Lung (tissue), 17 donors: ENCODE measurements at places on chromosomes 5 and 9.

- no peak for DNase-seq
Measured at GRCh38 chr5:105882956-105883481, 1787.7 kb downstream of the EFNA5 start.

DNA sequence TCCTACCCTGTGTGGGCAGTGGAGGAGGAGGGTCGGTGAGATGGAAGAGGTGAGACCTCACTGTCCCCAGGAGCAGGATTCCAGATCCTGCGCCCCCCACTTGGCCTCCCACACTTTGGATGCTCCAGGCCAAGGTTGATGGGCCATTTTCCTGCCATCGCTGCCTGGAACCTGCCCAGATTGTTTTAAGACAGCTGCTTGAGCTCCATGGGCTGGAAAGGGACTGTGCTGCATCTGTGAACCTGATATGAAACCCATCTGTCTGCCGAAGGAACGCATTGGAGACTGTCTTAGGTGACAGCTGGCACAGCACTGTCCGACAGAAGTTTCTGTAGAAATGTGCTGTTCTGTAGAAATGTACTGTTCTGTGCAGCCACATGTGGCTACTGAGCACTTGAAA is 72.7 kb upstream of the SLC25A48 start:
- DNase-seq: no peak

- no peak for DNase-seq
Measured at GRCh38 chr9:118108971-118109370, 404.8 kb downstream of the TLR4 start.

DNA sequence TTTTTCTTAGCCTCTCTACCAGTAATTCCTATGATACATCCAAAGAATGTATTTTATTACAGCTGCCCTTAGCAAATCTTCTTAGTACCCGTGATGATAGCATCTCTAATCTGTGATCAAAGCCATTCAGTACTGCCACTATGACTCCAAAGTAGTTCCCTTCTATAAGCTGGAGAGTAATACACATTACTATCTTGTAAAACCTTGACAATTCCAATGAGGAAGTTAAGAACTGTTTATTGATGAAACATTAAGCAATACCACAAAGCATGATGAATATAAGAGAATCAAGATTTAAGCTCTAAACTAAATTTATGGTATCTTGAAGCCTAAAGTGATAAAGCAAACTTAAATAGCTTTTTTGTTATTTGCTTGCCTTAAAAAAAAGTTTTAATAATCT is 86.1 kb downstream of the SMIM23 start:
- no peak for DNase-seq

DNA sequence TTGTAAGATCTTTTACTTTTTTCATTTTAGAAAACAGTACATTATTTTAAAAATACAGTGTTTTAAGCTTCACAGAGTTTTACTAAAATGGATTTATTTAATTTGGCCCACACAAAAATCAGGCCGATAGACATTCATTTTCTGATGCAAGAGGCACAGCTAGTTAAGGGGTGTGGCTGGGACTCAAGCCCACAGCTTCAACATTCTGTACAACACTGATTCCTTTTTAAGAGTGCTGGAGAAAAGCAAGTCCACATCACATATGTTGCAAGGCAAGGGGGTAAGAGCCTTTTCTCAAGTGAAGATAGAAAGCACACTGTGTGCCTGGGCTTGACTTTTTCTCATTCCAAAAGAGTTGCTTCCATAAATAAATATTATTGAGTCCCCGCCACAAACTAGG is 195.9 kb downstream of the RFK start:
- peak; percentile 29 for DNase-seq

DNA sequence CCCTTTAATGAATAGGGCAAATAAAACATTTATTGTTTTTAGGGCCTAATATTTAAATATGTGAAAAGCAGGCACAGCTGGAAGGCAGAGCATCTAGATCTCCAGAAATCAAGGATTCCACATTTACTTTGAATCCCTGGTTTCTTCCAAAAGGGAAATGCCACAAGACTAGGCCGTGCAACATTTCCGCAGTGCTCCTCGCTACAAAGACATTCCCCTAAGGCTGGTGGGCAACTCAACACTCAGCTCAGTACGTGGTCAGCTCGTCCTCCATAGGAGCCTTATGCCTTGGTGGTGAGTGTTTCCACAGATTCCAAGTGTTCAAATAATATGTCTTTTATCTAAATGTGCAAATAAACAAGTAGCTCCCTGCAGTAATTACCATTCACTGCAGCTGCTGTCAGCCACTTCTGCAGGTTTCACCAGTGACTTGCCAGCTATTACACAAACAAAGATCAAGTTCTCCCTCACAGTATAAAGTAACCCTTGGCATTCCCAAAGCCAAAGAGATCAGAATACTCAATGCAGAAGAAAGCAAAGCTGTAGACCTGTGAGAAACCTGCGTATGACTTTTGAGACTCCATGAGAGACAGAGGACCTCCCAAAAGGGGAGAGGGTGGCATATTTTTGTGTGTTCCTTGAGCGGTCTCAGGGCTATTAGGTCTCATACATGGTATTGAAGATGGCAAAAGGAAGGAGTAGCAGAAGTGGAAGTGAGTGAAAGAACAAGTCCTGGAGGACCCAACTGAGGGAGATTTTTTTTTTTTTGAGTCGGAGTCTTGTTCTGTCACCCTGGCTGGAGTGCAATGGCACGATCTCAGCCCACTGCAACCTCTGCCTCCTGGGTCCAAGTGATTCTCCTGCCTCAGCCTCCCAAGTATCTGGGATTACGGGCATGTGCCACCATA is 38.0 kb upstream of the TENT2 start:
- DNase-seq: peak; percentile 24

- DNase-seq: peak; percentile 90
Measured at GRCh38 chr5:149381986-149382338, 2.9 kb upstream of the IL17B start.

DNA sequence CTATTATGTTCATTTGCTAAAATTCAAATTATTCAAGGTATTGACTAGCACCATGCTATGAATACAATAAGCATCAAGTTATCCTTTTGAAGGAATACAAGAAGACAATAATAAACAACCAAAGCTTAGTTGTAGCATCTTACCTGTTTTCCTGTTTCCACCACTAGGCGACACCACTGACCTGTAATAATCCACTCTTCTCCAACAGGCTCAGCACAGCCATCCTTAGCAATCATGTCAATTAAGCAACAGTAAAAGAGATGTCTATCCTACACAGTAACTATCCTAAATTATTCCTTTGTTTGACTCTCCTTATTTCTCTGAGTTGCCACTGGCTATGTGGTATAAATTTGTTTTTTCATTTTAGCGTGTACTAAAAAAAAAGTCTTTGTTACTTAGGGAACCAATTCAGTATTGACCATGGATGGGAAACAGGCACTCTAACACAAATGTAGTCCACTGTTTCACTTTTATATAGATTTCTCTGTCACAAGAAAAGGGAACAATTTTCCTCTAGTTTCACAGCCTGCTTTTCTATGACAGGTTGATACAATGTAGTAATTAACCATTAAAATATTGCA is 46.2 kb downstream of the PCA3 start:
- peak; percentile 55 for DNase-seq

DNA sequence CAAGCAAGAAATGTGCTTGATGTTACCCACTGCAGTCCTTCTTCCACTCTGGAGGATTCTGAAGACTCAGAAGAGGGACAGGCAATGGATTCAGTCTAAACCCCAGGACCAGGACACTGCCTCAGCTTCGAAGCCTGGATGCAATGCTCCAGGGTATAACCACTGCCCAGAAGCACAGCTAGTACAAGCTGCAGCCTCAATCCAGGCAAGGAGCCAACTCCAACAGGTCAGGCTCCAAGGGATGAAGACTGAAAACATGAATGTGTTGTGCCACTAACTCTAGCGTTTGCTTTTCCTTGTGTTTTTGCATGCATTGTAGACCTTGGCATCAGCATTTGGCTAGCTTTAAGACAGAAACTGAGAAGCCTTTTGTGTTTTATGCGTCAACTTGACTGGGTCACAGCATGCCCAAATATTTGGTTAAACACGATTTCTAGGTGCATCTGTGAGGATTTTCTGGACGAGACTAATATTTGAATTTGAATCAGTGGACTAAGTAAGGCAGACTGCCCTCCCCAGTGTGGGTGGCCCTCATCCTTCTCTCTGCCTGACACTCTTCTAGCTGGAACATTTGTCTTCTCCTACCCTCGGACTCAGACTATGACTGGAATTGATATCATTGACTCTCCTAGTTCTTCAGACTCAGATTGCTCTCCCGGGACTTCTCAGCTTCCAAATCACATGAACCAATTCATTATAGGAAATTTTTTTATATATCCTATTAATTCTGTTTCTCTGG is 20.5 kb upstream of the GPX3 start:
- DNase-seq: peak; percentile 71

- peak; percentile 61 for DNase-seq
Measured at GRCh38 chr5:142143878-142144277, 35.3 kb downstream of the NDFIP1 start.

DNA sequence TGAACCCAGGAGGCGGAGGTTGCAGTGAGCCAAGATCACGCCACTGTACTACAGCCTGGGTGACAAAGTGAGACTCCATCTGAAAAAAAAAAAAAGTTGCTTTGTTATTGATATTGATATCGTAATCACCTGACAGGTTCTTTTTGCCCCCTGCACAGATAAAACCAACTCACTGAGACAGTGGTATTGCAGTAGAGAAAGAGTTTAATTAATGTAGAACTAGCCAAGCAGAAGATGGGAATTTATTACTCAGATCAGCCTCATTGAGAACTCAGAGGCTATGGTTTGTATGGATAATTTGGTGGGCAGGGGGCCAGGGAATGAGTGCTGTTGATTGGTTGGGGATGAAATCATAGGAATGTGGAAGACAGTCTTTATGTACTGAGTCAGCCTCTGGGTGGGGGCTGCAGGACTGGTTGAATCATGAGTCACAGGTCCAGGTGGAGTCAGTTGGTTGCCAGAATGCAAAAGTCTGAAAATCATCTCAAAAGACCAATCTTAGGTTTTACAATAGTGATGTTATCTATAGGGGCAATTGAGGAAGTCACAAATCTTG is 35.8 kb upstream of the MEGF10 start:
- DNase-seq: no peak

- DNase-seq: peak; percentile 49
Measured at GRCh38 chr9:134698587-134699342, 57.2 kb downstream of the COL5A1 start.

DNA sequence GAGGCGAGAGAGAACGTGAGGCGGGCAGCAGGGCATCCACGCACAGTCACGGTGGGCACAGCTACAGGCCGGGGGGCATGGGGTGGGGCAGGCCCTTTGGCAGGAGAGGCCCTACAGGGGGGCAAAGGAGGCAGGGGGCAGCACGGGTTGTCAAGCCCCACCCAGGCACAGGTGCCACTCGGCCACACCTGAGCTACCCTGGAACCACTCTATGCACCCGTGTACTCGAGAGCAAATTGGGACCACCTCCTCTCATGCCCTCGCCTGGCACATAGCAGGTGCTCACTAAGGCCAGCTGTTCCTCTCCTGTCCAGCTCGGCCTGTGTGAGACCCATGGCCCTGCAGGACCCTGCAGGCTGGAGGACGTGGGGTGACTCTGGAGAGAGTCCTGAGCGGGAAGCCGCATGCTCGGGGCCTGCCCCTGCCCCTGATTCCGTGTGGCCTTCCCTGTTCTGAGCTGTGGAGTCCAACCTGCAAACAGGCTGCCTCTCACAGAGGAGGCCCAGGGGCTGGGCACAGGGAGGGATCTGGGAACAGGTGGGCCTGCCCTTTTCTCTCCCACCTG is 31.4 kb upstream of the SARDH start:
- DNase-seq: no peak

- DNase-seq: no peak
Measured at GRCh38 chr5:1874348-1874747, 8.4 kb downstream of the IRX4 start.

DNA sequence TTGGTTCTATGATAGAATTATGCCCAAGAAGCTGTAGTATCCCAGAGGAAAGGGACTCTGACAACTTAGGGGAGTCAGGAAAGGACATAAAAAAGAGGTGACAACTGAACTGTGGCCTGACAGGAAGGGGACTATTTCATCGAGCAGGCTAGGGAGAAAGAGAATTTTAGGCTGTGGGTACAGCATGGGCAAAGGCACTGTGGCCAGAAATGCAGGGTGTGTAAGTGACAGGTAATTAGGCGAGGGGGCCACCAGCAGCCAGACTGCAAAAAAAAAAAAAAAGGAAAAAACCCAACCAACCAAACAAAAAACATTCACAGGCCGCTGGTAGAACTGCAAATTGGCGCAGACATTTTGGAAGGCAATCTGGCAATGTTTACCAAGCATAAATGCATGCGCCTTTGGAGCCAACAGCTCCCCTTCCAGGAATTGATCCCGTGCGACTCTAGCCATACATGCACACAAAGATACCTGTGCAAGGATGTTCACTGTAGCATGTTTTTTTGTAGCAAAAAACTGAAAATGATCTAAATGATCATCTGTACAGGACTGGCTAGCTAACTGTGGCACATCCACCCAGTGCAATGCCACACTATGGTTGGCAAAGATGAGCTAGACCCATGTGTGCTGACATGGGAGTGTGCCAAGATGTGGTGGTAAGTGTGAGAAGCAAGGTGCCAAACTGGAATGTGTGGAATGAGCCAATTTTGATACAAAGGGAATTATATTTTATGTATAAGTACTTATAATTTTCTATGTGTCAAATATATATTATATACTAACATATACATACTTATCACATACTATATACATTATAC is 1.1 kb downstream of the EIF4E1B start:
- no peak for DNase-seq

DNA sequence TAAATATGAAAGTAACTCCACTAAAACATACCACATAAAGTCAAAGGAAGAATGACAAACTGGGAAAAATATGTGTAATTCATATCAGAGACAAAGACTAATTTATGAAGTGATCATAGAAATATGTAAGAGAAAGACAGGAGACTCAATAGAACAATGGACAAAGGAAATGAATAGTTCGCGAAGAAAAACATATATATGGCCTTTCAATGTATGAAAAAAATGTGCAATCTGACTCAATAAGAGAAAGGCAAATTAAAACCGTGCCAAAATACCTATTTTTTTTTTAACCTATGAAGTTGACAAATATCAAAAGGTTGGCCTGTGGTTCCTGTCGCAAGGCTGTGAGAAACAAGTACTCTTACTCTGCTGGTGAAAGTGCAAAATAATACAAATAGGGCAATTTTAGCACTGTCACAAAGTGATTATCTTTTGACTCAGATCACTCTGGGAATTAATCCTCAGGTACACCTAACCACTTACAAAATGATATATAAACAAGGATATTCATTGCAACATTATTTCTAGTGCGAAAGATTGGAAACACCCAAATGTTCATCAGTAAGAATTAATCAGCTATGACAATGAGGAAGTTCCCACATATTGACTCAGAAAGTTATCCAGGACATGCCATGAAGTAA is 3.7 kb downstream of the C9 start:
- DNase-seq: no peak
